Stimulated activated CD4-positive, alpha-beta T cell treated with anti-CD3 and anti-CD28 coated beads, Interleukin-15, amount 100 ng/mL, for 48 hours (primary cell): ENCODE measurements at places on chromosomes 5 and 9.

- DNase-seq: no peak
Measured at GRCh38 chr5:124343451-124343867, 403.0 kb downstream of the ZNF608 start.

DNA sequence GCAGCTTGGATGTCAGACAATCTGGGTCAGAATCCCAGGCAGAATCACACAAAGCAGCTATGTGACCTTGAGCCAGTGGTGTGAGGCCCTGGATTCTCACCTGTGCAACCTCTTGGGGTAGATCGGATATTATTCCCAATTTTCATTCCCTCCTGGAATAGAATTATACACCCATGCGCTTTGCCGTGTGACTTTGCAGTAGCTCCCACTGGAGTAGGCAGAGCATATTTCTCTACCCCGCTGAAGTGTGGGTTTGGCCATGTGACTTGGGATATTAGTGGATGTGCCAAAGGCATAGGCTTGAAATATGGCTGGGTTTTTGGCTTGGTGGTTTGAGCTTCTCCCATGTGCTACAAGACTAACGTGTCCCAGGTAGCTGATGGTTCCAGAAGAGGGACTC is 35.5 kb upstream of the IER5L start:
- DNase-seq: no peak

- no peak for DNase-seq
Measured at GRCh38 chr5:123732257-123732656, 220.3 kb downstream of the CSNK1G3 start.

GRCh38 chr5:59785676-59786333 is 107.7 kb downstream of the PDE4D start:
- no peak for DNase-seq

GRCh38 chr5:111224561-111225345 is 569 bp downstream of the CAMK4 start:
- no peak for DNase-seq

DNA sequence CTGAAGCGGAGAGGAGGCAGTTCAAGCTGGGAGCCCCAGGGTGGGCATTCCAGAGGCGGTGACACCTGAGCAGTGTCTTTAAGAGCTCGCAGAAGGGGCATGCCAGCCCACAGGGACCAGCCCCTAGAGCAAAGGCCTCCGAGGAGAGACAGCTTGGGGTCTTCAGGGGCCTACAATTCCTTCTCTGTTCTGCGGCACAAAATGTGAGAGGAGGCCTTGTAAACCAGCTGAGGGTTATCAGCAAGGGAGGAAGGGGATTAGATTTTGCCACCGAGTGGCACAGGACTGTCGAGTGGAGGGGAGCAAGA is 505 bp upstream of the SIGMAR1 start:
- DNase-seq: no peak

GRCh38 chr5:119385536-119386128 is 29.8 kb downstream of the TNFAIP8 start:
- no peak for DNase-seq

DNA sequence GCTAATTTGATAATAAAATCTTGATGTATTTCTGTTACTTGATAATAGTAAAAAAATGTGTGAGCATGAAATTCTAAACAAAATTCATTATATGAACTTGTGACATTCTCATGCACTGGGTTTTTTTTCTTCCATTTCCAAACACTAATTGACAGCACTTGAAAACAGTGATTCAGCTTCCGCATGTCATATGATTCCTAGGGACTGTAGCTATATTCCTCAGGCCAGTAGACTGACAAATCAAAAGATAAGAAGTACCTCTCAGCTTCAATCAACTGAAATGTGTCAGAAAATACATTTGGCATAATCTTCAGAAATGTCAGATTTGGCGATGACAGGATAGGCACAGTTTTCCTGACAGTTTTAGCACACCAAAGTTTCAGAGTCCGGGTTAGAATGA is 52.5 kb downstream of the EFNA5 start:
- DNase-seq: no peak

GRCh38 chr9:135959814-135960213 is 1.4 kb downstream of the UBAC1 start:
- no peak for DNase-seq

- DNase-seq: no peak
Measured at GRCh38 chr5:1220831-1221230, 4.3 kb upstream of the SLC6A18 start.

- DNase-seq: no peak
Measured at GRCh38 chr9:104934691-104935500, 6.9 kb upstream of the ABCA1 start.

GRCh38 chr9:117448066-117448465 is 33.2 kb upstream of the ASTN2 start:
- DNase-seq: no peak

DNA sequence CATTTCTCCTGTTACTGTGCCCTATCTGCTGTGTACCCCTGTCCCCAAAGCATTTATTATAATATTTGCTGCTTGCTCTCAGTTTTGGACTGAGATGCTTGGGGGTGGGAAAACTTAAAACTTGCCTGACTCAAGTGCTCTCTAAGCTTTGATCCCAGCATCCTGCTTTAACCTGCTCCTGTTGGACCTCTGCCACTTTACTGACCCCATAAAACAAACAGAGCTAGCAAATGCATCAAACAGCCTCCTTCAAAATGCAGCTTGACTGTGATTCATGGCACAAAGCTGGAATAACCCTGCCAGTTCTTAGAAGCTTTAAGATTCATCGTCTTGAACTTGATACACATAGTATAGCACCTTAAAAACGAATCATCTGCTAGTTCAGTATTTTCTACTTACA is 212.5 kb downstream of the DEPDC1B start:
- no peak for DNase-seq

- no peak for DNase-seq
Measured at GRCh38 chr5:16593013-16593412, 23.8 kb downstream of the RETREG1 start.

DNA sequence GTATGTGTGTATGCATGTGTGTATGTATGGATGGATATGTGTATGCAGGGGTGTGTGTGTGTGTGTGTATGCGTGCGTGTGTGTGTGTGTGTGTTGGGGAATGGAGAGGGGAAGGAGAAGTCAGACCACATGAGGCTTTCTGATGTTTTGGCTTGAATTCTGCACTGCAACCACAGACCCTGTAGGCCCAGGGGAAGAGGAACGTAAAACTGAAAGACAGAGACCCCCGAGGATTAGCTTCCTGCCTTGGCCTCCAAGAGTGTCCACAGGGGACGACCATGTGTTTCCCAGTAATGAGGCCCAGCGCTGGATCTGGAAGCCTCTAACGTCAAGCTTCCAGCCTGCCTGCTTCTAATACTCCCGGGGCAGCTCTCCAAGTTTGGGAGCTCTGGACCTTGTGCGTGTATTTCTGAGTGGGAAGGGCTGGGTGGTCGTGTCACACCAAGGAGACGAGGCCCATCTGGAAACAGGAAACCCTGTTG is 5.8 kb downstream of the DCANP1 start:
- DNase-seq: no peak

- no peak for DNase-seq
Measured at GRCh38 chr5:35194635-35195471, 35.4 kb downstream of the PRLR start.

- no peak for DNase-seq
Measured at GRCh38 chr9:14437354-14438231, 123.7 kb upstream of the NFIB start.

DNA sequence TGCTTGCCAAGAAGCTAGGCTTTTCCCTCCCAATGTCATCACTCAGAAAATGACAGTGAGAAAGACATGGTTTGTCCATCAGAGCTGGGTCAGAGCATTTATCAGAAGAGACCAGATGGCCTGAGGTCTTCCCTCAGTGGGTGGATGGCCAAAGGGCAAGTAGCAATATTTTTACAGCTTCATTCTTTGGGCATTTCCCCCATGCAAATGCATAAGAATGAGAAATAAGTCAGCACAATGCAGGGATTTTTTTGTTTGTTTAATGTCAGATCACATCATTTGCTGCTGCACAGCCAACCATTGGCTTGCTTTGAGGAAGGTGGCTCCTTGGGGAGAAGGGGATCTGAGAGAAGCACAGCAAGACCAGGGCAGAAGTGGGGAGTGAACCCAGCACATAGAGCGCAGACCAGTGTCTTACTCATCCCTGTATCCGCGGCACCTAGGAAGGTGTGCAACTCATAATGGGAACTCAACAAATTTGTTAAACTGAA is 209.6 kb downstream of the SEMA6A start:
- no peak for DNase-seq

GRCh38 chr9:120210274-120210673 is 369.7 kb downstream of the CDK5RAP2 start:
- no peak for DNase-seq

- no peak for DNase-seq
Measured at GRCh38 chr5:149677731-149678130, 52.4 kb upstream of the PPARGC1B start.

DNA sequence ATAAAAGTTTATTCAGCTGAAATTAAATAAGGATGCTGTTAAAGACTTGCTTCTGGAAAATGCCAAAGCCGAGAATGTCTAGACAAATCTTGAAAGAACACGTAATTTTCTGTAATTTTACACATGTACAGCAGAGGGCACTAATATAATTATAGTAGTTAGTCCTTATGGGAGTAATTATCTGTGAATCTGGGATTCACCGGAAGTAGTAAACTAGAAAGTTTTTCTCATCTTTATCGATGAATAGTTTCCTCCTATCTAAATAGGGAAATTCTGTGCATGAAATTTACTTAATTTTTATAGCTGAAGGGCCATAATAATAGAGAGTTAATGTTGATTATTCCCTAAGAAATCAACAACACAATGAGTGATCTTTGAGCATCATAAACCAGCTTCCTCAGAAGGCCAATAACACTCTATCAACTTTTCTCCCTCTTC is 18.4 kb upstream of the CNTLN start:
- no peak for DNase-seq

- DNase-seq: no peak
Measured at GRCh38 chr9:135570456-135570855, 8.9 kb downstream of the PAEP start.

DNA sequence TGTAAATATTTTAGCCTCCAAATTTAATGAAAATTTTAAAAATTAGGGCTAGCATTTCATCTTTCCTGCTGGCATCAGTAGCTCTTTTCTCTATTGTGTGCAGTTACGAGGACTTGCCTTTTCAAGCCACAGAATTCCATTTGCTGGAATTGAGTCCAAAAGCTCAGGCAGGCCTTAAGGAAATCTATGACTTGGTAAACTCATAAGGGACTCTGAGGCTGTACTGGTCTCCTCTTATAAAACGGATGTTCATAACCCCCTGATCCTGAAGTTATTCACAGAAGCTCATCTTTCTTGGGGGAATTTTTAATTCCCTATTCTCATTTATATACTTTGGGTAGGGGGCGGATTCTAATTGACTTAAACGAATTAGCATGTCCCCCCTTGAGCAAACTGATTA is 23.4 kb downstream of the ANKRA2 start:
- no peak for DNase-seq

- DNase-seq: no peak
Measured at GRCh38 chr5:43400082-43400481, 12.1 kb downstream of the CCL28 start.

DNA sequence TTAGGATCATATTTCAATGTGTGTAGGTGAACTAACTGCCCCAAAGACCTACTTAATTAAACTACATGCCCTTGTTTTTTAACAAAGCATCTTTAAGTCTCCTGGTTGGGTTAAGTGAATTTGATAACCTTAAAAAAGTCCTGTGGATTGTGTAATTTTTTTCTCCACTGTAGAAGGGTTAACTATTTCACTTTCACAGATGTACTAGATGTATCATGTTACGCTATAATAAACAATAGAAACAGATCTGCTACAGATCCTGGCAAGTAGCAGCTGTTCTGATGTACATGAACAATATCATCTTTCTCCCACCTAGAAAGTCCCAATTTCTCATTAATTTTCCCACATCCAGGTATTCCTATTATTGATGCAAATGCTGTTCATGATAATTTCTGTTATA is 18.9 kb downstream of the KIF24 start:
- no peak for DNase-seq

DNA sequence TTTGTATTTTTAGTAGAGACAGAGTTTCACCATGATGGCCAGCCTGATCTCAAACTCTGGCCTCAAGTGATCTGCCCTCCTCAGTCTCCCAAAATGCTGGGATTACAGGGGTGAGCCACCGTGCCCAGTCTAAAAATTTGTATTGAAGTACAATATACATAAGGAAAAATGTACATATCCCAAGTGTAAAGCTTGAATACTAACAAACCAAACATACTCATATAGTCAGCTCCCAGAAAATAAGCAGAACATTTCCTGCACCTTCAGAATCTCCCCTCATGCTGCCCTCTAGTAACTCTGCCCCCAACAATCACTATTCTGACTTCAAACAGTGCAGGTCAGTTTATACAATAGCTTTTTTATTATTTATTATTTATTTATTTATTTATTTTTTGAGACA is 1.6 kb upstream of the NOL6 start:
- no peak for DNase-seq

DNA sequence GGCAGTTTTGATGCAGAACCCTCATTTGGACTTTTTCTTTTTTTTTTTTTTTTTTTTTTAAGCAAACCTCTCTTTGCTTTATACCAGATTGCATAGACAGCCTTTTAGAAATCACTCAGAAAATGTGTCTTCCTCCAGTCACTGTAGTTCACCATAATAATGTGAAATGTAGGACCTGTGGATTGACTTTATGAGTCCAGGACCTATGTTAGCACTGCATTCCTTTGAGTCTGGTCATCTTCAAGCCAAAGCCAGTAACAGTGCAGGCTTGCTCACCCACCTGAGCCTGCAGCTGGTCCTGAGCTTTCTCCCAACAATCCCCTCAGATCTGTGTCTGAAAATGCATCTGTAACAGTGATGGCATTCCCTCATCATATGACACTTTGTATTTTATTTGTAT is 110.7 kb upstream of the NFIL3 start:
- no peak for DNase-seq

DNA sequence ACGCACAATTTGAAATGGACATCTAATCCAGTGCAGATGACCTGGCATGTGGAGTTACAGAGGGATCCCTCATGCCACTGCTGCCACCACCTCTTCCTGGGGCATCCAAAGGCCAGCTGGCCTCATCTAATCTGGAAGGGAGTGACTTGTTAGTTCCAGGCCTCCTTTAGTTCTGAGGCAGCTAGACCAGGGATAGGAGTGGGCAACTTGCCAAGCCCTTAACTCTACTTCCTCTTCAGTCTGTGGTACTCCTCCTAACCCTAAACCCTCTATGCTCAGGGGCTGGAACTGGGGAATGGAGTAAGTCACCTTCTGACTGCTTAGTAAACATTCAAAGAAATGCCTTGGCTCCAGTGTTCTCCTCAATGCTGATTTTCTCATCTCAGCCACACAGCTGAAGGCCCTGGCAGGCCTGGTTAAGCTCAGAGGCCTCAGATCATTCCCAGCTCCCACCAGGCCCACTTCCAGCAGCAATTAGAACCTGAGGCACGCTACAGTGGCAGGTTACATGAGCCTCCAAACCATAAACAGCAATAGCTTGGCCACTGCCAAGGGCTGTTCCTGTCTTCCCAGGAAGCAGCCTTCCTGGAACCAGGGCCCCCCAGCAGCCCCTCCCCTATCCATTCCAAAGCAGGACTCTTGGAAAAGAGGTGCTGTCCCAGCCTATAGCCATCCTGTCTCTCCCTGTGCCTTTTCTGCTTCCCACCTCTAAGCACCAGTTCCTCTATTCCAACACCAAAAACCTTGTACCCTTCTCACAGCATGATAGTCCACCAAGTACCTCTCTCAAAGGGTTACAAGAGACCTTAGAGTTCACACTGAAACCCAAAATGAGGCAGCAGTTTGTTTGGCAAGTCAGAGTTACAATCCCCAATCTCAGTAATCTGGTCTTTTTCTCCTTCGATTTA is 2.0 kb downstream of the EIF4EBP3 start:
- no peak for DNase-seq

- no peak for DNase-seq
Measured at GRCh38 chr9:31674264-31674663, 710.2 kb upstream of the ACO1 start.
